ENCODE measurements at places on chromosomes 4 and X. TPM values are rescaled to one million over a fixed set of nuclear protein-coding genes. Genes with fewer than 3 reads are reported as not detected.
A peak's percentile ranks its signal among the peaks of the same experiment; 100 is the strongest.

The GPAT3 gene
- total RNA-seq, result 7.8 TPM

- H3K36me3 ChIP-seq, result peaks cover 8% of the 10 kb centered on the region
- peak; percentile 85 for DNase-seq
- H3K27ac ChIP-seq, result peak within 1 kb of the TSS; percentile 86
- H3K27me3 ChIP-seq, result no peaks in the 10 kb centered on the region
These were observed at the start of gene DNAJB14 for GRCh38 chr4:99946356-99947189. Gene DNAJB14 (minus strand): TSS chr4:99946618. CDS start chr4:99946571, 47 bp downstream.

The PDGFC gene
- total RNA-seq, result 0.29 TPM

GRCh38 chr4:172573899-172574298 lies 594.7 kb upstream of the GALNT7 start:
- no peaks in the 10 kb centered on the region for H3K36me3 ChIP-seq
- no peak overlapping the region for H3K4me3 ChIP-seq
- no peaks in the 10 kb centered on the region for H3K27me3 ChIP-seq
- no peak for DNase-seq
- no peak overlapping the region for H3K27ac ChIP-seq

GRCh38 chrX:119189595-119189994 lies 46.5 kb upstream of the PGRMC1 start:
- H3K4me1 ChIP-seq, result no peaks in the 10 kb centered on the region
- no peaks in the 10 kb centered on the region for H3K36me3 ChIP-seq
- no peak for DNase-seq
- no peak overlapping the region for H3K27ac ChIP-seq
- no peaks in the 10 kb centered on the region for H3K27me3 ChIP-seq

The SFRP2 gene
- total RNA-seq, result not detected

- H3K27ac ChIP-seq, result no peak overlapping the region
- H3K4me1 ChIP-seq, result no peaks in the 10 kb centered on the region
- no peaks in the 10 kb centered on the region for H3K27me3 ChIP-seq
- no peak for DNase-seq
- no peak overlapping the region for H3K4me3 ChIP-seq
These were observed 29.5 kb downstream of the SMPX start for GRCh38 chrX:21728276-21728968.

DNA sequence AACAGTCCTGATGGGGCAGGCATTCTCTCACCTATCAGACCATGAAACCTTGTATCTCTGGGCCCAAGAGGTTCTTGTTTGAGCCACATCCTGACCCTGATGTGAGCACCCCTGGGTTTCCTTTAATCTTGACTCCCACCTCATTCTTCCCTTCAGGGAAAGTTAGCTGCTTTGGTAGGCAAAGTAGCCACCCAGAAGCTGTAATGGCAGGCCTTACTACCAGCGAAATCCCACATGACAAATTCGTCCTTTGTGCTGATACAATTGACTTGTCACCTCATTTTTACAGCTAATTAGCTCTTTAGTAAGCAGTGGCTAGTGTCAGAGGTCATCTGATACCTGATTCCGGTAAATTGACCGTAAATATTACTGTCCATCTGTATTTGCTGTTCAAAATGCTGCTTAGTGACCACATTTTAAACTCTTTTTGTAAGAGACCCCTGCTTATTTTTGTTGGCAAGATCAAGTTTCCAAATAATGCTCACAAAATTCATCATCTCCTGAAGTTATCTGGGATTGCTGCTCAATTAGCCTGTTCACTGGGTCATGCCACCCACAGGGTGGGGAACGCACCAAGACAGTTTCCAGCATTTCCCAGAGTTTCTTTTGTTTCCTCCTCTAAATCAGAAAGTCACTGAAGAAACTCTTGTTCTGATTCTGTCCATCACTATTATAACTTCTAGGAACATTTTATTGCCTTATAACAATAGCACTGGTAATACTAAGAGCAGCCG lies 329.7 kb downstream of the GPAT3 start:
- DNase-seq, result no peak
- H3K27ac ChIP-seq, result no peak overlapping the region
- H3K27me3 ChIP-seq, result no peaks in the 10 kb centered on the region
- H3K4me1 ChIP-seq, result no peaks in the 10 kb centered on the region
- no peak overlapping the region for H3K4me3 ChIP-seq
- no peaks in the 10 kb centered on the region for H3K36me3 ChIP-seq

The SSX4B gene
- not detected for total RNA-seq

The MMRN1 gene
- total RNA-seq, result 0.55 TPM

The MRFAP1 gene
- total RNA-seq, result 149 TPM

DNA sequence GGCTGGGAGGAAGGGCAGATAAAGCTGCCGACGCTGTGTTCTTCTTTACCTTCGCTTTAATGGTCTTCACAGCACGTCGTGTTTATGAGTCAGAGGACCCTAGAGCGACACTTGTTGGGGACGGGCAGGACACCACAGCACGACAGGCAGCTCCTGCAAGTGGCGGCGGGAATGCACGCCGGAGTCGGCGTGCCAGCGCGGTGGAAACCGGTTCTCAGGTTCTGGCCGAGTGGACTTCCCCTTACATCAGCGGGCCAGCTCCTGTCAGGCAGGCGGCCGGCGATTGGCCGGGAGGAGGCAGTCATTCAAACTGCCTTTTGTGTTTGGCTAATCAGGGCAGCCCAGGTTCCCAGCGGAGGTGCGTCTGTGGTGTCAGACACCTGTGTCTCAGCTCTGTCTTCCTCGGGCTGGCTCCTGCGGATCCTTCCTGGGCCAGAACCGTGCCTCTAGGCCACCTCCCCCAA lies 150.9 kb downstream of the SHROOM3 start:
- H3K27me3 ChIP-seq, result no peaks in the 10 kb centered on the region
- H3K4me1 ChIP-seq, result no peaks in the 10 kb centered on the region
- H3K27ac ChIP-seq, result no peak overlapping the region
- no peak for DNase-seq
- H3K4me3 ChIP-seq, result no peak overlapping the region

- no peak overlapping the region for H3K27ac ChIP-seq
- no peaks in the 10 kb centered on the region for H3K4me1 ChIP-seq
These were observed 47.6 kb downstream of the FSTL5 start for GRCh38 chr4:162116095-162116779.

The RRH gene
- total RNA-seq, result 0.30 TPM

The SLC49A3 gene
- 1.7 TPM for total RNA-seq

DNA sequence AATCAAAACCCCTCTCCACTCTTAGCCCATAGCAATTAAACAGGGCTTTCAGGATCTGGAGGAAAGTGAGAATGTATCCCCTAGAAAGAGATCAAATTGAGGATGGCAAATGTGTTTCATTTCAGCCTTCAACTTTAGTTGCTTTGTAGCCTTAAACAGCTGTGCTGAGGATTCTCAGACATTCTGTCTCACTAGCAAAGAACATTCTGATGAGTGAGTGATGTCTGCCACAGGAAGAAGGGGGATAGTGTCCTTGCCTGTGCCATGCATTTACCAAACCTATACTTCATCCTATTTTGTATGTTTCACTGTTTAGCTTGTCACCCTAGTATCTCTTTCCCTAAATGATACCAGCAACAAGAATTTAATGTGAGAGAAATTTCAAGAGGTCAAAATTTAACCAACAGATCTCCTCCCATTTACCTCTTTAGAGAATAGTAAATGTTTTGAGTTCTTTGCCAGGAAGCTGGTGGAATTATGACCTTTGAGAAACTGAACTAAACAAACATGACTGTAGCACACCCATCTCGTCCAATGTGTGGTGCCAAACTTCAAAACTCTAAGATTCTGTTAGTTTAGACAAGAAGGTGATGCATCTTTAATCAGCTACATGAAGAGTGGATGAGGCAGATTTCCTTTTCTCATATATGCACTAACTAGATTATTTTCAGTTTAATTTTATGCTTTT lies 165.6 kb downstream of the PALLD start:
- no peaks in the 10 kb centered on the region for H3K27me3 ChIP-seq
- H3K27ac ChIP-seq, result no peak overlapping the region
- no peak for DNase-seq

- no peaks in the 10 kb centered on the region for H3K4me1 ChIP-seq
- no peak overlapping the region for H3K27ac ChIP-seq
- H3K36me3 ChIP-seq, result no peaks in the 10 kb centered on the region
- H3K27me3 ChIP-seq, result no peaks in the 10 kb centered on the region
- no peak for DNase-seq
These were observed 389.7 kb downstream of the GPM6A start for GRCh38 chr4:175422331-175422730.

The RIPPLY1 gene
- total RNA-seq, result not detected

The NEUROG2 gene
- total RNA-seq, result not detected

Data from CD4-positive, alpha-beta memory T cell (primary cell).